ENCODE measurements at places on chromosomes 1 and 21. TPM values are rescaled to one million over a fixed set of nuclear protein-coding genes. Genes with fewer than 3 reads are reported as not detected.

- H3K4me1 ChIP-seq = no peaks in the 10 kb centered on the region
- no peak overlapping the region for H3K27ac ChIP-seq
- H3K36me3 ChIP-seq = no peaks in the 10 kb centered on the region
- no peak overlapping the region for H3K4me3 ChIP-seq
Measured at GRCh38 chr1:110462964-110463363, 12.0 kb downstream of the PROK1 start.

DNA sequence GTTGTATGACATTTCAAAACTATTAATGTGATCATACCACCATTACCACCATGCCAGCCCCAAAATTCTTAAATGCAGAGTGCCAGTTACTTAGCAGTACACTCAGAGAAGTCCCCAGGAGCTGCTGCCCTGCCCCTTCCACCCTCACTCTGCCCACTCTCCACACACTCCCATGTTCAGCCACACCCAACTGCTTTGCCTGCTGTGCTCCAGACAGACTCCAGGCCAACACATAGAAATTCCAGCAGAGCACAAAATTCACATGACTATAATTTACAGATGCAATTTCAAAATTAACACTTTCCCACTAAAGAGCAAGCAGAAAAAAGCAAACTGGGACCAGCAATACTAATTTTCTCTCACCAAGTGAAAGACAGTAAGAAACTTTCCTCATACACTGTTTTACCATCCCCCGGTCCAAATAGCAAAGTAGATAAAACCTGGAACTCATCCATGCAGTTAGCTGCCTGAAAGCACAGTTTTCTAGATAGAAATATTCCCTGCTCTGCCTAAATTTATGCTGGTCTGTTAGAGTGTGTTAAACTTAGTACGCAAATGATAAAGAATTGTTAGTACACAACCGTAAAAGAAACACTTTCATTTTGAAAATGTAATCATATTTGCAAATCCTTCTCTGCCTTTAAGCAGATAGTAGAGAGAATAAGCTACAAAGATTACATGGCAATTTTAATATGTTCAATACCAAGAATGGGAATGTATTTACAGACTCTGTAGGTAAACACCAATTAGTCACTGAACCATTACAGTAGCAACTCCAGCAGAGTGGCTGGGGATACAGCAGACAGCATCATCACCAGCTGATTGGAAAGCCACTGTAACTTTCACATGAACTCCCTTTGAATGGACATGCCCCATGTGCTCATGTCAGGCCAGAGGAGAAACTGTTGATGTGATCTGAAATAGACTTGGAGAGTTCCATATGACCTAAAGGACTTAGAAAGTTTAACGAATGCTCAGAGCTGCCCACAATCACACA is 176.5 kb downstream of the VAV3 start:
- no peaks in the 10 kb centered on the region for H3K36me3 ChIP-seq
- no peaks in the 10 kb centered on the region for H3K4me1 ChIP-seq
- no peaks in the 10 kb centered on the region for H3K27me3 ChIP-seq
- peak; percentile 1 for DNase-seq
- H3K4me3 ChIP-seq = no peak overlapping the region

DNA sequence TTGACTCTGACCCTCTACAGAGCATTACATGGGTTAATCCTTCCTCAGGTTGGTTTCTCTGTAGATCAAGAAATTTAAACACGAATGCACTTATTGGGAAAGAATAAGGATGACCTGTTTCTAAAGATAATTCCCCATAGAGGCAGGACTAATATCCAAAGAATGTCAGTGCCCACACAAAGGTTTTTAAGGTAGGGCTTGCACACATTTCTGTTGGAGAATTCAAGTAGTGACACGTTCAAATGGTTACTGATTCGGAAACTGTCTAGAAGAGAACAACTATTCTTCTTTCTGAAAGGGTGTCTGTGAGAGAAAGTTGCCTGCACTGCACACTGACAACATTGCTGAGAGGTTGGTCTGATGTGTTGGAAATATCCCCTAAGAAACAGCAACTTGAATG is 167.3 kb downstream of the ZNF326 start:
- H3K4me3 ChIP-seq = no peak overlapping the region
- no peaks in the 10 kb centered on the region for H3K36me3 ChIP-seq
- H3K4me1 ChIP-seq = no peaks in the 10 kb centered on the region
- no peak overlapping the region for H3K27ac ChIP-seq

DNA sequence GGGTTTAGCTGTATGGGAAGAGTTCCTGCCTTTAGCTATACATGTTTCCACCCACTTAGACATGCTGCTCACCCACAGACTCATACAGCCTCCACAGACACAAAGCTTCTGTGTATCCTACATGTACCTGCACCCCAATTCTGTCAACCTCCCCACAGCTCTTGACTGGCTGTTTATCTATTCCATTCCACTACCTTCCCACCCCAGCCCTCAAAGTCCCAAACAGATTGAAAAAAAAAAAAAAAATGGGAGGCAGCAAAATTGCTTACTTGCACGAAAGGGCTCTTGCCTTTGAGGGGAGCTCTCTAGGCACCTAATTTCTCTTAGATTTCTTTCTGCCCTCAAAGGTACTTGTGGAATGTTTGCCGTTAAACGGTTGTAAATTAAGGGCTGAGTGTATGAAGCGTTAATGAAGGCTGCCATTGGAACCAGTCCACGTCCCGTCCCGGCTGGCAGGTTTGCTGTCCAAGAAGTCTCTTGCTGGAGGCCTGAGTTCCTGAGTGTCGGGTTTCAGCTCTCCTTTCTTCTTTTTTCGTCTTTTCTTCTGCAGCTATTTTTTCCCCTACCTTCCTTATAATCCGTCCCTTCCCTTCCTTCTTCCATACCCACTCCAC is 43.6 kb downstream of the PBX1 start:
- no peaks in the 10 kb centered on the region for H3K36me3 ChIP-seq
- peaks cover 9% of the 10 kb centered on the region for H3K4me1 ChIP-seq
- H3K27ac ChIP-seq = no peak overlapping the region
- DNase-seq = peak; percentile 86

- H3K36me3 ChIP-seq = no peaks in the 10 kb centered on the region
- no peak overlapping the region for H3K27ac ChIP-seq
- H3K27me3 ChIP-seq = no peaks in the 10 kb centered on the region
- no peak overlapping the region for H3K4me3 ChIP-seq
- peaks cover 8% of the 10 kb centered on the region for H3K4me1 ChIP-seq
- DNase-seq = peak; percentile 52
Measured at GRCh38 chr1:172184506-172185191, 235.8 kb upstream of the C1orf105 start.

- no peak for DNase-seq
- no peaks in the 10 kb centered on the region for H3K4me1 ChIP-seq
- H3K27me3 ChIP-seq = no peaks in the 10 kb centered on the region
- no peak overlapping the region for H3K4me3 ChIP-seq
- H3K36me3 ChIP-seq = no peaks in the 10 kb centered on the region
Measured at GRCh38 chr21:16102113-16102512, 372.3 kb downstream of the USP25 start.

DNA sequence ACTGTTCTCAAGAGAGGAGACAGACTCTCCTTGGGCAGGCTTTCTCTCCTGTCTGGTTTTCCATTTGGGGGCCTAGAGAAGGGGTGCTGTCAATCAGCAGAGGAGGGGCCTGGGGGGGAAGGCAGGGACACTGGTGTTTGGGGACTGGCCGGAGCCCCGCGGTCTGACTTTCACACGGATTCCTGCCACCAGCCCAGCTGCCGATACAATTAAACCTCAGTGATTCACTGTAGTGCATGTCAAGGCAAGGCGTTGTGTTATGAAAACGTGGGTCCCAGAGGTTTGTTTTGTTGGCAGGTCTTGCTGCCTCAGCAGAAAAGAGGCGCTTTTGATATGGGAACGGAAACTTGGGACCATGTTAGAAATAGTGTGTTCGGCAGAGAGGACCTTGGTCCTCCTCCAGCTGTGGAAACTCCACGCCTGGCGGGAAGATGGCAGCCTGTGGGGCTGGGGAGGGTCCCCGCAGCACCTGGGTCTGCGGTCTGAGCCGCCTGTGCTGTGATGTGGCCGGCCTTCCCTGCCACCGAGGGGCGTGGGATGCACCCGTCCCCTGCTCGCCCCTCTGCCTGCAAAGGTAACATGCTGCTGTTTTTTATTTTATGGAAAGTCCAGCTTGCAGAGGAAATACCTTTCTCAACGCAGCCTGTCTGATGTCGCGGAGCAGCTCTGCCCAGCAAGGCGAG is 47.6 kb downstream of the SPSB1 start:
- H3K27ac ChIP-seq = no peak overlapping the region
- H3K36me3 ChIP-seq = peaks cover 2% of the 10 kb centered on the region
- no peaks in the 10 kb centered on the region for H3K27me3 ChIP-seq
- H3K4me3 ChIP-seq = no peak overlapping the region
- peak; percentile 47 for DNase-seq
- no peaks in the 10 kb centered on the region for H3K4me1 ChIP-seq

GRCh38 chr1:226987179-226987536 is 47.1 kb downstream of the COQ8A start:
- H3K27me3 ChIP-seq = no peaks in the 10 kb centered on the region
- no peak overlapping the region for H3K4me3 ChIP-seq
- no peak overlapping the region for H3K27ac ChIP-seq
- H3K36me3 ChIP-seq = no peaks in the 10 kb centered on the region
- H3K4me1 ChIP-seq = no peaks in the 10 kb centered on the region

Gene LCE1B
- not detected for total RNA-seq

DNA sequence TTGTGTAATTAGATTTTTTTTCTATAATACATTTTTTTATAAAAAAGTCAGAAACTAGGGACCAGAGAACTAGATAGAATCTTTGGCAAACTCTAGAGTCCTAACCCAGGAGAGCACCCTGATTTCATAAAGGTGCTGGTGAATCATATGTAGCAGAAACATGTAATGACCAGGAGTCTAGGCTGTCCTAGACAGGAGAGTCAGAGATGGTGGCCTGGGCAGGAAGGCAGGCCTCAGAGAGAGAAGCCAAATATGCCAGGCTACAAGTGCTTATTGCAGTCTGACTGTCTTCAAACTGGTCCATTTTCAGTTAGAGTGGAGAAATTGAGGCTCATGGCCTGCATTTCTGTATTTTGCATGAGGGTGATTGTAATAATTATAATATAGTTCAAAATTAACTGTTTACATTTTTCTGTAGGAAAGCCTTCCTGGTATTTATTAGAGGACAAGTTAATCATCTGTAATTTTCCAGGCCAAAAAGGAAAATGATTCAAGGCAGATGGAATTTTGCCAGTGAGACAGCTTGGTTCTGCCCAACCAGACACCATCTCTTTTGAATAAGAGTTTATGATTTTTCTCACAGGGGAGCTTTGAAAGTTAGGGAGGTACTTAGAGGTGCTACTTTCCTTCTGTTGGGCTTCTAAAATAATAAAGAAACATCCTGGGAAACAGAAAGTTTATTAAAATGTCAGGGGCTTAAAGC is 129.8 kb downstream of the S1PR1 start:
- no peaks in the 10 kb centered on the region for H3K36me3 ChIP-seq
- peak; percentile 25 for DNase-seq
- H3K27me3 ChIP-seq = no peaks in the 10 kb centered on the region
- no peak overlapping the region for H3K4me3 ChIP-seq

DNA sequence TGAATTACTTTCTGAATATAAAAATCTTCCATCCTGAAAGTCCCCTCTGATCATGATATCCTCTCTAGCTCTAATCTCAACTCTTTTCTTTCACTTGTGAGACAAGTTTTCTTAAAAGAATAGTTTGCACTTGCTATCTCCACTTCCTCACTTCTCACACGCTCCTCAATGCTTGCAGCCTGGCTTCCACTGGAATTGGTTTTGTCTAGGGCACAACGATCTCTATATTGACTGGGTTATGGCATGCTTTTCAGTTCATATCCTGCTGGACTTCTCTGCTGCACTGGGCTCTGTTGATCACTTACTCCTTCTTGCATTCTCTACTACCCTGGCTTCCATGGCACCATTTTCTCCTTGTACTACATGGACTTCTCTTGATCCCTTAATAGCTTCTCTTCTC is 474 bp downstream of the FCRLA start:
- no peak overlapping the region for H3K27ac ChIP-seq
- H3K4me1 ChIP-seq = peaks cover 7% of the 10 kb centered on the region
- no peaks in the 10 kb centered on the region for H3K27me3 ChIP-seq
- no peaks in the 10 kb centered on the region for H3K36me3 ChIP-seq
- H3K4me3 ChIP-seq = no peak overlapping the region

Gene ZMYND12
- 1.3 TPM for total RNA-seq

GRCh38 chr1:58502519-58502918 is 44.0 kb downstream of the OMA1 start:
- H3K4me3 ChIP-seq = no peak overlapping the region
- no peaks in the 10 kb centered on the region for H3K4me1 ChIP-seq
- no peaks in the 10 kb centered on the region for H3K27me3 ChIP-seq
- no peak overlapping the region for H3K27ac ChIP-seq
- no peaks in the 10 kb centered on the region for H3K36me3 ChIP-seq
- no peak for DNase-seq

DNA sequence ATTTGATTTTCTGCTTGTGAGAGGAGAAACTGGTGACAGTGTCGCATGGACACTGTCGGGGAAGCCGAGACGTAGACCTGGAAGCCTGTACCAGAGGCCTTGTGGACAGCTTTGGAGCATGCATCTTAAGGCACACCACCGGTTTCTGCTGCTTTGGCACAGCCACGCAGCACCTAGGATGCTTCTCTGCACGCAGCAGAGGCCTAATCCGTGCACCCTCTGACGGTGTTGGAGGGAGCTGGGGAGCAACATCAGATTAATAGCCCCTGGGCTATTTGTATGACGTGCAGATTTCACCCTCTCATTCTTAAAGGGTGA is 30.3 kb downstream of the TEX35 start:
- peak overlapping the region; percentile 73 for H3K4me3 ChIP-seq
- peaks cover 6% of the 10 kb centered on the region for H3K36me3 ChIP-seq

DNA sequence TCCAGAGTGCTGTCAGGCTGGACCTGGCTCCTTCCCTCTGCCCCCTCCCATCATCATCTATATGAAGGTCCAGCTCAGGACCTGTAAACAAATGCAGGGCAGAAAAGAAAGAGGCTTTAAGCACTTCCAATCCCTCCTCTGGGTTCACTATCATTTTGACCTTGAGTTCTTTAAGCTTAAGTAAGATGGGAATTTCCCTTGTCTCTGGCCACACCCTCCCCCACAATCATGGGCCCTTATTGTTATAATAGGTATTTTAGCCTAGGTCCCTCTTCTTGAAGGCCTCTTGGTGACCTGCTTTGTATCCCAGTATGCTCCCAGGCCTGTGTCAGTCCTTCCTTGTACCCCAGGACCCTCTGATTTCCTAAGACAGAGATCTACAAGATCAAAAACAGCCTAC is 45.1 kb upstream of the EPS15 start:
- no peaks in the 10 kb centered on the region for H3K36me3 ChIP-seq
- no peak overlapping the region for H3K4me3 ChIP-seq
- DNase-seq = peak; percentile 42

Gene IGSF9
- under 0.01 TPM for total RNA-seq

- no peak overlapping the region for H3K4me3 ChIP-seq
- H3K27me3 ChIP-seq = no peaks in the 10 kb centered on the region
- H3K27ac ChIP-seq = no peak overlapping the region
- DNase-seq = no peak
Measured at GRCh38 chr21:41365377-41366107, 3.7 kb downstream of the MX2 start.

GRCh38 chr1:81834921-81835698 is 34.4 kb downstream of the ADGRL2 start:
- DNase-seq = peak; percentile 76
- no peak overlapping the region for H3K4me3 ChIP-seq
- H3K4me1 ChIP-seq = peaks cover 17% of the 10 kb centered on the region

DNA sequence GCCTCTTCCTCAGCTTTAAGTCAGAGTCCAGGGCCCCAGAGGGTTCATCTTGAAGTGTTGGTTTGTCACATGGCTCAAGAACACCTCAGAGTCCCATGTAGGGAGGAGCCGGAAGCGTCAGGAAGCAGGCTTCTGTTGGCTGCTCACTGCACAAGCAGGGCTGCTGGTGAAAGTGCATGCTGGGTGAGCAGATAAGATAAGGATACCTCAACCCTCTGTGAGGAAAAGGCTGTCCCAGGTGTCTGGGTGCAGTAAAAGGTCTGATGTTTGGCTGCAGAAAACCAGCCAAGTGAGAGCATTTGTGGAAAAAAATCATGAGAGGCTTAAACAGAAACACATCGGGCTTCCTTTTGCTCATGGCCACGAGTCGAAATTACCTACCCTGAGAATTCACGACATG is 6.2 kb upstream of the TEX35 start:
- H3K27ac ChIP-seq = no peak overlapping the region
- H3K36me3 ChIP-seq = no peaks in the 10 kb centered on the region
- no peak overlapping the region for H3K4me3 ChIP-seq

Measured in fibroblast of lung (primary cell).